ENCODE measurements at places on chromosomes 4 and X.

GRCh38 chr4:141645611-141646340 lies 9.4 kb downstream of the IL15 start:
- DNase-seq: no peak

- no peak for DNase-seq
Measured at GRCh38 chr4:24278693-24279092, 305.7 kb downstream of the DHX15 start.

- DNase-seq: no peak
Measured at GRCh38 chr4:97867557-97868091, 275.7 kb downstream of the STPG2 start.

DNA sequence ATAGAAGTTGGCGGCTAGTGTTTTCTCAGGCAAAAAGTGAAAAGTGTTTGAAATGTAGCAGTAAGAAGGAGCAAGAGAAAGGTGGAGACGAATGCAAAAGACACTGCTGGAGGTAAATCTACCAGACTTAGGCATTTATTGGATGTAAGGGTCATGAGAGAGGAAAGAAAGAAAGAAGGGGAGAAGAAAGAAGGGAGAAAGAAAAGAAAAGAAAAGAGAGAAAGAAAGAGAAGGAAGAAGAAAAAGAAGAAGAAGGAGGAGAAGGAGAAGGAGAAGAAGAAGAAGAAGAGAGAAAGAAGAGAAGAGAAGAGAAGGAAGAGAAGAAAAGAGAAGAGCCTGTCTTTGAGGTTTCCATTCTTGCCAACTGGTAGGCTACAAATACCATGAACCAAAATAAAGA lies 31.2 kb downstream of the OPHN1 start:
- DNase-seq: no peak

DNA sequence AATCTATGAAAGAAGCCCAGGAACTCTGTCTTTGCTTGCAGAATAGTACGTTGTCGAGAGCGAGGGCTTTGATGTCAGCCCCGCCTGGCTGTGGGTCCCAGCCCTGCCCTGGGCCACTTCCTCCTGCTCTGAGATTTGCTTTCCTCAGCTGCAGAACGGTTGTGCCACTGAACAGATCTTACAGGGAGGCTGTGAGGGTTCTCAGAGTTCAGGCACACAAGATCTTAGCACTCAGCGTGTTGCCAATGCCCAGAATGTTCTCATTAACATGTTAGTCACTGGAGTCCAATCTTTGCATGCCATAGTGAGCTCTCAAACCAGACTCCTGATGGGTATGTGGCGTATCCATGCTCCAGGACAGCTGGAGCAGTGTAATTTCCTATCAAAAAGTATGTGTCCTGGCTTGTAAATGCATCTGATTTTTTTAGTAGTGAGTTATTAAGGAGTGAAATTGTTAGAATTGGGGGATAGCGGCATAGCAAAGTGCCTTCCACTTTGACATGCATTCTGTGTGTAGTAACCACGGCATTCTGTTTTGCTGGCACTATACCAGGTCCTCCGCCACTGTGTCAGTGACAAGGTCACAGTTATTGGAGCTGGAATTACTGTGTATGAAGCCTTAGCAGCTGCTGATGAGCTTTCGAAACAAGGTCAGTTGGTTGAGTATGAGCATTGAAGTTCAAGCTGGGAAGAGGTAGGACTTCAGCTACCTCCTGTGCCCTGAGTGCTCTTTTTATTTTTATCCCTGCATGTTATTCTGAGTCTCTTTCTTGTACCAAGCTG lies 31.6 kb downstream of the TKTL1 start:
- DNase-seq: peak; percentile 16

DNA sequence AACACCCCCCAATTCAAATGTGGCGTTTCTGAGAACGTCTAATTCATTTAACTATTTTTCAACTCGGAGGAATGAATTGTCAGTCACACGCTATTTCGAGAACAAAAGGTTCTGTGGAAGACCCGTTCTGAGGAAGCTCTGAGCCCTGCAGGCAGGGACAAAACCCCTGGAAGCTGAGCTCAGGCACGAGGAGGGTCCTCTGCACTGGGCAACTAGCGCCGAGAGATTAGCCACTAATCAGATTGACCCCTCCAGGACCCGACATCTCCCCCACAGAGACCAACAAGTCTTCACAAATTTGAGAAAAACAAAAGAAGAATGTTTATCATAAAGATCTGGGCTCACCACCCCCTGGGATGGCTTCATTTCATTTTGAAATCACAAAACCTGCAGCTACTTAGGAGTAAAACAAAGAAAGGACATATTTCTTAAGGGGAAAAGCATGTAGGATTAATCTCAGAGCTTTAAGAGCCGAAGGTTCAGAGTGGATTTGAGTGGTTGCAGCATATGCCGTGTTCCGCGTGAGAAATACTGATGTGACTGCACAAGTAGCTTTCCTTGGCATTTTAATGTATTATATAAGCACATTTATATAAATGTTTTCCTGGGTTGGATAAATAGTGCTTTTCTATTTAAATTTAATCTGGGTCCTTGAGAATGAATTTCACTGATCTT lies 41.8 kb downstream of the ADRA2C start:
- no peak for DNase-seq

- DNase-seq: no peak
Measured at GRCh38 chrX:126552313-126553022, at the start of gene DCAF12L1. TSS of gene DCAF12L1 (minus strand) at chrX:126552814. CDS start at chrX:126552608, 206 bp downstream.

DNA sequence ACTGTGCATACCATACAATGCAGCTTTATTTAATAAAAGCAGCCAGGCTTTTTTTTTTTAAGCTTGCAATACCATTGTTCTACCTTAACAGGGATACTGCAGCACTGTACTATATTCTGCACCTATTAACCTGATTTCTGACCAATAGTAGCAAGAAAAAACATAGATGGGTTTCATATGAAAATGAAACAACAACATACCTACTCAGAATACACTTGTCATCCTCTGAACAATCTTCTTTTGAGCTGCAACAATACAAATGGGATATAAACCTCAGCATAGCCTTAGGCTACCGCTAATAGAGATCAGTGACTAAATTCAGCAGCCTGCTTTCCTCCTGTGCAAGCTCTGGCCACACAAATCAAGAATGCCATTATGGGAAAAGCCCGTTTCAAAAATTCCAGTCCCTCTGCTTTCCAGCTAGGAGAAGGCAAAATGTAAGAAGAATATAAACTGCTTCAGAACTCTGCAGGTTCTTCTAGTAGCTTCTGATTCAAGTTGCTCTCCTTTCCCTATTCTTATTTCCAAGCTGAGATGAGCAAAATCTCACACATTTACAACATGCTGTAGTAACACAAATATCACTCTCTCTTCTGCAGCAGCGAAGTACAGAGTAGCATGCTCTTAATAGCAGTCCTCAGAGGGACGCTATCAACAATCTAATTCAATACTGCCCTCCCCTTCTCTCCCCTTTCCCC lies 143.4 kb downstream of the KLHL13 start:
- DNase-seq: no peak

DNA sequence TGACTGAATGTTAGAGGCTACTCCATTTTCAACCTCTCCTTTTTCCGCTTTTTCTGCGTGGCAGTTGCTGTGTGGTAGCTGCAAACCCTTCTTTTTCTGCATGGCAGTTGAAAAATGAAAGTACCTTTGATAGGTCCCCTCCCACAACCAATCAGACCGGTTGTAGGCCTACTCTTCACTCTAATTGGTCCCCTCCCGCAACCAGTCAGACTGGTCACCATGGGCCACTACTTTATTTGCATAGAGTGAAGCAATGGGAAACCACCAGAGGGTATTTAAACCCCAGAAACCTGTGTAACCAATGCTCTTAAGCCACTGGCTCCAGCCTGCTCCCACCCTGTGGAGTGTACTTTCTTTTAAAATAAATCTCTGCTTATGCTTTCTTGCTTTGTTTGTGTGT lies 877.8 kb downstream of the FAM133A start:
- DNase-seq: no peak

DNA sequence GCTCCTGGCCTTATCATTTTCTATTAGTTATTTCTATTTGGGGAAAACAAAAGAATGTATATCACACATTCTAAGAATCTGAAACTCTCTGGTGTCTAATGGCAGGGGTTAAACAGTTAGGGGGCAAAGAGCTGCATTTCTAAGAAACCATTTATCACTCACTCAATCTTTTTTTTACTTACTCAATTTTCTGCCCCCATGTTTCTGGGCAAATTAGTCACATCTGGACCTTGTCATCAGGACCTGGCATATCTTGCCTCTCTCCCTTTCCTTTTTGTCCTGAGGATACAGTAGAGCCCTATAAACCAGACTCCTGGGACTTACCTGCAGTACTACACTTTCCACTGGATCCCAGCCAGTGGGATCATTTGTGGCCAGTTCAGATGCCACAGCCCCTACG lies 89.1 kb downstream of the ANXA3 start:
- no peak for DNase-seq

DNA sequence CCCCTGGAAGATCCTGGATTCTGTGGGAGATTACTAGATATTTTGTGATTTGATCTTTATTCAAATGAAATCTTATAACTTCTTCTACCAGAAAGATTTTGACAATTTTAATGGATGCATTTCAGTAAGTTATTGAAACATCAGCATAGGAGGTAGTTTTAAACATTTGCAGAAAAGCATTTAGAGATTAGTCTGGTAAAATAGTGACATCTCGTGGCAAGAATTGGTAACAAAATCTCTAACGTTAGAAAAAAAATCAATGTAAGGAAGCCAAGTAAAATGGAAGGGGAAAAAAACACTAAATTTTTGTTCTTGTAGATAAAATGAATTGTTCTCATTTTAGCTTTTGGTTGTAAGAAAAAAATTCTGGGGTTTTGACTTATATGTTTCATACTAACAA lies 73.3 kb downstream of the TASL start:
- DNase-seq: no peak

DNA sequence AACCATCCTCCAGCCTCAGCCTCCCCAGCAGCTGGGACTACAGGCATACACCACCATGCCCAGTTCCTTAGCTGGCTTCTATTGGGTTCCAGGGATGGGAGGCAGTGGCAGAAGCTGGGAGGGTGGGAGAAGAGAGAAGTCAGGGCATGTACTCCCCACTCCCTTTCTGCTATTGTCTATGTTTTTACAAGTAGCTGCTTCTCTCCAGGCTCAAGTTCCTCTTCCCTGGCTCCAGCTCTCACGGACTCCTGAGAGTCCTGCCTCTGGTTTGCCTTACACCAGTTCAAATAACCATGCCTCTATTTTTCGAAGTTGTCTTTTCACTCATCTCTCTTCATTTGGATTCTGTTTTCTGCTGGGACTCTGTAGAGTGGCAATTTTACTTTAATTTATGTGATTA lies 2.9 kb downstream of the TBC1D9 start:
- no peak for DNase-seq

GRCh38 chr4:118173126-118173525 lies 138.8 kb downstream of the NDST3 start:
- DNase-seq: no peak

GRCh38 chr4:154399259-154399974 lies 92.2 kb downstream of the DCHS2 start:
- DNase-seq: no peak

DNA sequence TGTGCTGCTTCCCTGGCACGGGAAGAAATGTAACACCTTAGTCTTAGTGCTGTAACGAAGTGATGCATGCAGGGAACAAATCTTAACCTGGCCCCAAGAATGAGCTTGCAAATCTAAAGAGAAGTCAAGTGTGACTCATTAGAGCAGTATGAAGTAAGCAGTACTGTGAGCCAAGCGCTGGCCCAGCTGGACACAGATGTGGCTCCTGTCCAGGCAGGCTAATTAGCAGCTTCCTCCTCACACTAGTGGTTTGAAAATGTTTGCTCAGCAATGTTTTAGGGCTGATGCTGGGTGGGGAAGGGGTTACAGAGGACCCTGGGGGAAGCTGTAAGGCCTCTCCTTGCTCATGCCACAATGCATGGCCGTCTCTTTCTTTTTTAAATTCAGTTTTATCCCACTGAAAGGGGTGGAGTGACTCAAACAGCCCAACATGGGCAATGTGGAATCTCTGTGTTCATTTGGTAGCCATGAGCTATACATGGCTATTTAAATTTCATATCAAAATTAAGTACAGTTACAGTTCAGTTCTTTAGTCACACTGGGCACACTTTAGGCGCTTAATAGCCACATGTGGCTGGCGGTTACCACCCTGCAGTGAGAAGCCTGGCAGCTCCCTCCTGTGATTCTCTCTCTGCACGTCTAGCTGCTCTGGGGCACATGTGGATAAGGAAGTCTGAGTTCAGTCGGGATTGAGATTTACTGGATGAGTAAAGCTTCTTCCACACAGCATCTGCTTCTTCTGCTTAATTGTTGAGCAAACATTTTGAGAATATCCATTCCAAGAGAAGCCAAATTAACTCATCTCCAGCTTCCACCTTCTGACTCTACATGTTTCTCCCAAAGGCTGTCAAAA lies 48.8 kb downstream of the MAP7D2 start:
- no peak for DNase-seq

- no peak for DNase-seq
Measured at GRCh38 chr4:113781439-113782040, 20.0 kb upstream of the CAMK2D start.

GRCh38 chr4:14257903-14258302 lies 630.4 kb upstream of the BOD1L1 start:
- DNase-seq: no peak

DNA sequence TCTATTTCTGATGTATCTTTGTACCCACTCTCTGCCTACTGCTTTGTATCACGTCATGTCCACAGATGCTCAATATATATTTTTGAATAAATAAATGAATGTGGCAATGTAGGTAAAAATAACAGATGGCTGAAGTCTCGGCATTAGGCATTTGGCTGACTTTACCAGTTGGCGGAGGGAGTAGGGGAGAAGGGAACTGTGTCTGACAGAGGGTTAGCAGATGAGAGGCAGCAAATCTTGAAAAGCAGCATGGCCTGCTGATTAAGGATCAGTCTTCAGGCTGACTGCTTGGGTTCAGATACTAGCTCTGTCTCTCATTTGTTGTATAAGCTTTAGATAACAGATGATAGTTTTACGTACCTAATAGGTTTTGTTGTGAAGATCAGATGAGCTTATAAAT lies 31.9 kb upstream of the RASGEF1B start:
- DNase-seq: no peak

DNA sequence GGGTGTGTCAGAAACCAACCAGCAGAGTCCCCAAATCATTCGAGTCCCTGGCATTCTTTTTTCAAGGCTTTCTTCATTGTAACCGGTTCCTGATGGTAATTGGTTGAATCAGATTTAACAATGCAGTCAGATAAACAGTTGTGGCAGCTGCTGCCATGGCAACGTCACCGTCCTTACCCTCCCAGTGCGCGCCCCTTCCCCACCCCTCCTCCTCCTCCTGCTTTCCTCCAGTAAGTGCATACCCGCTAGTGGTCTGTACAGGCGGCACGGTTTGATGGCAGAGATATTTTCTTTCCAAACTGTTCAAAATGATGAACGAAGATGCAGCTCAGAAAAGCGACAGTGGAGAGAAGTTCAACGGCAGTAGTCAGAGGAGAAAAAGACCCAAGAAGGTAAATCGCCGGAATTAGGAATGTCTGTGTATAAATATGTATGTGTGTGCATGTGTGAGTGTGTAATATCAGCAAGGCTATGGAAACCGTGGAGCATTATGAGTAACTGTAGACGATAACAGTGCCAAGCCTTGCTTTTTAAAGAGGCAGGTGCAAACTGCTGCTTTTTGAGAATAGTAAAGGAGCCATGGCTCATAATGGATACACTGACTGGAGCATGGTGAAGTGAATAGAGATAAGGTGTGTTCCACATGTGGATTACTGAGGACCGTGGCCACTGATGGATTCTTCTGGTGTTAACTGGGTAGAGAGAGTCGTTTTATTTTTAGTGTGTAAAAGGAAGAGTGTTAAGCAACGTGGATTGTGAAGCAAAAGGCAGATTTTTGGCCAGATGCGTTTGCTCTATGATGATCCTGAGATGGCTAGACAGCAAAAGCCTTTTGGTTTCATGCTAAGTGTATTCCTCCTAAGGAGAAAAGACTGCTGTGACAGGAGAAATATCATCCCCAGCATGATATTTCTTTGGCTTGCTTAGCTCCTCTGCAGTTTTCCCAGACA lies at the start of gene ANK2:
TSS of gene ANK2 (plus strand) at position 233 of the 950 bp plus-strand sequence. CDS start at position 309, 76 bp downstream.
- no peak for DNase-seq

GRCh38 chrX:23185951-23186350 lies 148.7 kb upstream of the PTCHD1 start:
- DNase-seq: no peak
